ENCODE measurements at places on chromosomes 1 and 21.

DNA sequence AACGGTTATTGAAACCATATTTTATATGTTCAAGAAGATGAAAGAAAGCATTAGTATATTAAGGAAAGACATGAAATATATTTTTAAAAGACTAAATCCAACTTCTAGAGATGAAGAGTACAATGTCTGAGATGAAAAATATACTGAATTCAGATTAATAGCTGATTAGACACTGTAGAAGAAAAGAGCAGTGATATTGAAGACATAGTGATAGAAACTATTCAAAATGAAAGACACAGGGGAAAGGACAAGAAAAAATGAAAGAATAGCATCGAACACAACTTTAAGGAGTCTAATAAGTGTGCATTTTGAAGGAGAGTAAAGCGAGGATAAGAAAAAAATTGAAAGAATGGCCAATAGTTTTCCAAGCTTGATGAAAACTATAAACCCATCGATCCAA is 11.2 kb upstream of the IFNAR1 start:
- no peak for DNase-seq

- DNase-seq, result no peak
These were observed 2.3 kb downstream of the CD53 start for GRCh38 chr1:110875216-110875731.

- DNase-seq, result no peak
These were observed 202.7 kb downstream of the TRABD2B start for GRCh38 chr1:47794530-47794929.

DNA sequence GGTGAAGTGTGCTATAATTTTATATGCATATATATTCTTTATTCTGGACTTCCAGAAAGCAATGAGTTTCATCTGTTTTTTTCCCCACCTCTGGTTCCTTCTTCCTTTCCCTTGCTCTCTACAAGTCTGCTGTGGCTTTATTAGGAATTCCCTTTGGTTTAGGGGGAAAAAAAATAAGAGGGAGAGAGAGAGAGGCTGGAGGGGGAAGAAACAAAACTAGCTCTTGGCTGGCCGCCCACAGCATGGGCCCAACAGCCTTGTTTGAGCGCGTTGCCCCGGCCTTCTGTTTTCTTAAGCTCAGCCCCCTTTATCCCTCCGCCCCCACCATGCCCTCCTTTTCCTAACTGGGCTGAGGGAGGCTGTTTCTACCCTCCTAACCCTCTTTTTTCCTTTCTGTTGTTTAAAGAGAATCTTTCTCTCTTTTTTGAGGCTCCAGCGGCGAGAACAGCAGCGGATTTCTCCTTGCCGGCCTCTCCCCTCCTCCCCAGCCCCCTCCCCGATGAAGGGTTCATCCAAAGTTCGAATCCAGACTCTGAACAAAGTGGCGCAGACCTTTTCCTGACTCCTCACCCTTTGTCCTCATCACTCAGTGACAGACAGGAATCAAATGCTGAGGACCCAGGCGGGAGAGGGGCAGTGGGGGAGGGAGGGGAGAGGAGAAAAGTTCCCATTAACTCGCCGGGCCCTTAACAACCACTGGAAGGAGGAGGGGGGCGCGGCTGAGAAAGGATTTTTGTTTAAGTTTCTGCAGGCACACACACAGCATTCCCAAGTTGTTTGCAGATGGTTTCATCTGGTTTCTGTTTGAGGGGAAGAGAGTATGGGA is 29.7 kb downstream of the PBX1 start:
- peak; percentile 92 for DNase-seq

DNA sequence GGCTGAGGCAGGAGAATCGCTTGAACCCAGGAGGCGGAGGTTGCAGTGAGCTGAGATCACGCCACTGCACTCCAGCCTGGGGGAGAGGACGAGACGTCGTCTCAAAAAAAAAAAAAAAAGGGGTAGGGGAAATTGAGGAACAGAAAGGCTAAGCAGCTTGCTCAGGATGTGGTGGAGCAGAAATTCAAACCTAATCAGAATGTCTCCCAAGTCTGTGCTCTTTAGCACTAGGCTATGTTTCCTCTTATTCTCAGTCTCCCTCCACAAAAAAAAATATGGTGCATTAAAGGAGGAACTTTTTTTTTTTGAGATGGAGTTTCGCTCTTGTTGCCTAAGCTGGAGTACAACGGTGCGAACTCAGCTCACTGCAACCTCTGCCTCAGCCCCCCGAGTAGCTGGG is 114.2 kb downstream of the SLC16A1 start:
- DNase-seq, result no peak

- DNase-seq, result no peak
These were observed 12.9 kb downstream of the NEK7 start for GRCh38 chr1:198169672-198170071.

- DNase-seq, result no peak
These were observed 98.6 kb upstream of the JUN start for GRCh38 chr1:58882322-58882948.

- DNase-seq, result no peak
These were observed 544.9 kb downstream of the KCNT2 start for GRCh38 chr1:196063294-196063693.

- DNase-seq, result no peak
These were observed 871.7 kb upstream of the ADAMTS5 start for GRCh38 chr21:27838573-27838972.

DNA sequence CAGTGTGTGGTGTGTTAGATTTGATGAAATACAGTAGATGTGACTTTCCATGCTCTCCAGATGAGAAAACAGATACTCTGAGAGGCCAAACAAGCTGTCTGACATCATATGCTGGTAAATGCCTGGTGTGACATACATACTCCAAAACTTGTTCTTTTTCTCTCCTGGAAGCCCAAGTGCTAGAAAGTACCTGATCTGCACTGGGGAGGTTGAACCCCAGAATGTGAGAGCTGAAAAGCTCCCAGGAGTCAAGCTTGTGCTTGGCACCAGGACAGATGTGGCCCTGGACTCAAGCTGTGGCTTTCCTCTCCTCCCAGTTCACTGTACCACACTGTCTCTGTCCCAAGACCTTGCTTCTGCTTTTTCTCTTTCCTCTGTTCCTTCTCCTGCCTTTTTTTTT is 389.0 kb upstream of the USP24 start:
- DNase-seq, result no peak

- no peak for DNase-seq
These were observed 1.3 kb downstream of the GALE start for GRCh38 chr1:23799255-23799569.

DNA sequence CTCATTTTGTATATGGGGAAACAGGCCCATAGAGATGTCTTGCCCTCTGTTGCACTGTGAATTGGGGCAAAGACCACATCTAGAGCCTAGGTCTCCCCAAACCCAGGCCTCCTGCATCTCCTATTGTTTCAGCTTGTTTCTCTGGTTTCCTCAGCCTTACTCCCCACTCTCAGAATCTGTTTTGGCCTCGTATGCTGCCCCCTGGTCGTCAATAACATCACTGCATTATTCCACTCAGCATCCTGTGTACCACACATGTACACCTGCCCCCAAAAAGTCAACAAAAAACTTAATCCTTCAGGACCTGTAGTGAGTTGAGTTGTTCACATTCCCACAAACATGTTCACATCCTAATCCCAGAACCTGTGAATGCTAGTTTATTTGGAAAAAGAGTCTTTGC is 184.8 kb downstream of the BRINP2 start:
- DNase-seq, result no peak

GRCh38 chr1:109821831-109822745 is 58.4 kb upstream of the EPS8L3 start:
- peak; percentile 50 for DNase-seq

- no peak for DNase-seq
These were observed 17.3 kb downstream of the LRRC52 start for GRCh38 chr1:165560883-165561656.

DNA sequence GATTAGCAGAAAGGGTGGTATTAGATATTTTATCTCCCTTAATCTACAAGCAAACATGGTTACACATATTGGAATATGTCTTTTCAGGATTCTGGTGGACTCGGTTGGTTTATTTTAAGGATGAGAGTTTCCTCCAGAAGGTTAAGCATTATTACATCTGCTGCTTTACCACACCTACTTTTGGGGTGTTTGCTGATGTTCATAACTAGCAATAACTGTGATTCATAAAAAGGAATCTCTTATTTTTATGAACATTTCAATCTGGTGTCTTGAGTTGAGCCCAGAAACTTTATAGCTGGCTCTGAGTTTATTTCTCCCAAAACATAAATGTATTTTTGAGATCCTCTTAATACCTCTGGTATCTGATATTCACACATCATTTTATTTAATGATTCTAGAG is 82.7 kb downstream of the LRRC8D start:
- no peak for DNase-seq

DNA sequence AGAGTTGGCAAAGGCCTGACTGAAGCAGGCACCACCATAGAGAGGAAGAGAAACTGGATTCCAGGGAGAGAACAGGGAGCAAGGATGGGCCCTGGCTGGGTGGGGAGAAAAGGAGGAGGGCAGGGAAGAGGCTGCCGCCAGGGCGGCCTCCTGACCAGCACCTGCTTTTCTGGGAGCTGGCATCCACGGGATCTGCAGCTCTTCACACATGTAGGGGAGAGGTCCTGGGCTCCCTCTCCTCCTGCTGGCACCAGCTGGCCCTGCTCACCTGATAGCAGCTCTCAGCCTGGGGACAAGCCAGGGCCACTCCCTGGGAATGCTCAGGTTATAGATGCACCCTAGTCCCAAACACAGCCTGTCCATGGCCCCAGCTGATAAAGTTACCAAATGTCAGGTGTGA is 39.9 kb downstream of the TEX35 start:
- DNase-seq, result no peak

GRCh38 chr1:108149796-108150467 is 50.2 kb downstream of the SLC25A24 start:
- no peak for DNase-seq

- no peak for DNase-seq
These were observed 3.1 kb upstream of the CD1A start for GRCh38 chr1:158251163-158251562.

GRCh38 chr1:6831366-6831765 is 46.1 kb downstream of the CAMTA1 start:
- no peak for DNase-seq

GRCh38 chr1:21703318-21703963 is 34.3 kb upstream of the RAP1GAP start:
- DNase-seq, result no peak

DNA sequence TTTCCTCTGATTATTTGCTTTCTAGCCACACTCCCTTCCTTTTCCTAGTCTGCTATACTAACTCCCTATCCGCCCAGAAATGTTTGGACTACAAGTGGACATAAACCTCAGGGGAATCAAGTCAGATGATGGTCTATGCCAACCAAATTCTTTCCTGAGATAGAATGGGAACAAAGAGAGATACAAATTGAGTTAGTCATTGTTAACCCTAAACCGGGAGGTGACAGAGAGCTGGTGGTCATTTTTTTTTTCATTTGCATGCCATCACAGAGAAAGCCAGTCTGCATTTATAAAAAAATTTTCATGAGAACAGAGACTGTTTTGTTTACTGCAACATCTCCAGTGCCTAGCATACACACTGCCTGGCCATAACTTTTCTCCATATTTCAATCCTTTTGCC is 35.0 kb downstream of the MYSM1 start:
- no peak for DNase-seq

DNA sequence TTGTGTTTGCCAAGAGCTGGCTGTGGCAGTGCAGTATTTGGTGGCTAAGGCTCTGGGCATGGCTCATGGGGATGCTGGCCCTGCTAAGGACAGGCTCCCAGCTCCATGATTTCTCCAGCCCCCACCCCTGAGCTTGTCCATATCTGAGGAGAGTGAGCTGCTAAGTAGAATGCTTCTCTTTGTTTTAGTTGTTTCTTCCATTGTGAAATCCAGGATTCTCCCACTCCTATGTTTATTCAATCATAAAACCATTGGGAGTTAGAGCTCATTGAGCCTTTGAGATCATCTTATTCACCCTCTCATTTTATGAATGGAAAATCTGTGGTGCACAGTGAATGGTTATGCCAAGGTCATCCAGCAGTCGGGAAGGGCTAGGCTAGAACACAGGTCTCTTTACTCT is 188.8 kb downstream of the TNR start:
- DNase-seq, result peak; percentile 3

GRCh38 chr1:82110366-82111254 is 309.9 kb downstream of the ADGRL2 start:
- DNase-seq, result no peak

DNA sequence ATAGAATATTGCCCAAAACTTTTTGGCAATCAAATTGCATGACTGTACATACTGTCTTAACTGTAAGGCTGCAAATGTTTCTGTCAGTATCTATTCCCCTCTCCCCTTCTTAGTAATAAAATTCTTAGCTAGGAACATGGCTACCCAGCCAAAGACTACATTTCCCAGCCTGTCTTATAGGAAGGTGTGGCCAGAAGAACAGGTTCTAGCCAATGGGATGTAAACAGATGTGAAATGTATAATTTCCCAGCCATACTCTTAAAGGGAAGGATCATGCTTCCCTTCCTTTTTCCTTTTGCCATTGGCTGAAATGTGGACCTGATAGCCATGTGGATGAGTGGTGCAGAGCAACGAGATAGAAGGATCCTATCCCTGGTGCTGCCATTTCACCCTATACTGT is 7.0 kb upstream of the HIVEP3 start:
- no peak for DNase-seq

GRCh38 chr21:45073301-45074047 is 906 bp upstream of the ADARB1 start:
- peak; percentile 83 for DNase-seq

DNA sequence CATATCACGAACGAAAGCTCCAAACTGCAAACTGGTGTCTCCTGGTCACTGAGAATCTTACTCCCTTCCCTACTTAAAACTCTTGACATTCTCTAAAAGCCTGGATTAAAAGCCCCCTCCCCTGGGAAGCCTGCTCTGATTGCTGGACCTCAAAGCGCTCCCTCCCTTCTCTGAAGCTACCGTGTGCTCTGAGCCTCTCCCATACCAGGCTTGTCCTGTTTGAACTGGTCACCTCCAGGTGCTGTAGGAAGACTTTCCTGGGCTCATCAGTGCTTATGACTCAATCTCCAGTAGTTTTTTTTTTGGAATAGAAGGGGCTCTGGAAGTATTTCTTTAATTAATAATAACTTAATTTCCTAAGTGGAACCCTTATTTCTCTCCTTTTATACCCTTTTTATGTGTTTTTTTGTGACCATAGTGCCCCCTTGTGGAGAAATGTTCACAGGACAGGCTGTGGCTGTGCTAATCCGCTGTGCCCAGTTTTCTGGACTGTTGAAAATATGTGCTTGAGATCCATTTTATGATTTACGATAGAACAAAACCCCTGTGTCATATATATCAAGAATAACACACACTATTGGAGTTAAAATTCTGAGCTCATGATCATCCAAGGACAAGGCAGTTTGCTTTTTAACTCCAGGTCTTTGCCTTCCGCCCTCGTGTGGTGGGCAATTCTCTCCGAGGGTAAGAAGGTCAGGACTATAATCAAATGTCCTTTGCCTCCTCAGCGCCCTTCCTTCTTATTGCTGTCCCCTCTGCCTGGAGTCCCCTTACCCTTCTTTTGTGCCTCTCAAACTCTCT is 16.9 kb downstream of the MTARC1 start:
- no peak for DNase-seq

DNA sequence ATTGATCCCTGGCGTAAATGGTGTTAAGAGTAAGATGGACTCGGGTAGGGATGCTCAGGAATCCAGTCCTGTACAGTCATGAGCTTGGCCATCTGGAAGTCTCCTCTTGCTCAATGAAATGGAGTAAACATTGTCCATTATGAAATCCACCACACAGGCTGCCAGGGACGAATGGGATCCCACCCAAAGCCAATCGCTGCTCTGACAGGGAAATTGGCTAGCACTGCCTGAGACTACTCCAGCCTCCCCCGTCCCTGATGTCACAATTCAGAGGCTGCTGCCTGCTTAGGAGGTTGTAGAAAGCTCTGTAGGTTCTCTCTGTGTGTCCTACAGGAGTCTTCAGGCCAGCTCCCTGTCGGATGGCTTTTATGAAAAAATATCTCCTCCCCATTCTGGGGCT is at the start of gene HSD11B1:
TSS of gene HSD11B1 (plus strand) at position 263 of the 400 bp plus-strand sequence. CDS start at position 360, 97 bp downstream.
- DNase-seq, result no peak

Measured in islet precursor cell (in vitro differentiated cells).